T follicular helper cell (primary cell): ENCODE measurements at places on chromosomes 3 and 15.

- DNase-seq, result no peak
Observed at GRCh38 chr3:42706721-42707619, 4.4 kb upstream of the HHATL start.

DNA sequence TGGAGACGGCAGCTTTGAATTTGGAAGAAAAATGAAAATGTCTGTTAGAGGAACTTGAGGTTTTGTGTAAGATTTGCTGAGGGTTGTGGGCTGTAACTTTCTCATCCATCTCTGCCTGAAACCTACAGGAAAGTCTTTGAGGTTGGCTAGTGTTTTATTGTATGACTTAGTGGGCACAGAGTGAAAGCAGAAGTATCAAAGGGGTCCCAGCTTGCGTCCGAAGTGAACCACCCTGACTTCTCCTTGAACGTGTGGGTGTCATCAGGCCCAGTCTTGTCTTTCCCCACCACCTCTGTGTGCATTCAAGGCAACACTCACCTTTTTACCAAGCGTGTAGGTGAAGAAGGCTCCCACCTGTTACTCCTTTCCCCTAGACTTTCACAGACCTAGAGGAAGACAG, 682.1 kb upstream of the CFAP20DC start:
- DNase-seq, result no peak

GRCh38 chr3:39903253-39903652, 93.8 kb downstream of the MYRIP start:
- no peak for DNase-seq

DNA sequence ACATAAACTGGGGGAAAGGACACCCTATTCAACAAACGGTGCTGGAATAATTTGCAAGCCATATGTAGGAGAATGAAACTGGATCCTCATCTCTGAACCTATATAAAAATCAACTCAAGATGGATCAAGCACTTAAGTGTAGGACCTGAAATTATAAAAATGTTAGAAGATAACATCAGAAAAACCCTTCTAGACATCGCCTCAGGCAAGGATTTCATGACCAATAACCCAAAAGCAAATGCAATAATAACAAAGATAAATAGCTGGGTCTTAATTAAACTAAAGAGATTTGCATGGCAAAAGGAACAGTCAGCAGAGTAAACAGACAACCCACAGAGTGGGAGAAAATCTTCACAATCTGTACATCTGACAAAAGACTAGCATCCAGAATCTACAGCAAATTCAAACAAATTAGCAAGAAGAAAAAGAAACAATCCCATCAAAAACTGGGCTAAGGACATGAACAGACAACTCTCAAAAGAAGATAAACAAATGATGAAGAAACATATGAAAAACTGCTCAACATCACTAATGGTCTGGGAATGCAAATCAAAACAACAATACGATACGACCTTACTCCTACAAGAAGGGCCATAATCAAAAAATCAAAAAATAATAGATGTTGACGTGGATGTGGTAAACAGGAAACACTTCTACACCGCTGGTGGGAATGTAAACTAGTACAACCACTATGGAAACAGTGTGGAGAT, 408.7 kb downstream of the CNTN6 start:
- no peak for DNase-seq

DNA sequence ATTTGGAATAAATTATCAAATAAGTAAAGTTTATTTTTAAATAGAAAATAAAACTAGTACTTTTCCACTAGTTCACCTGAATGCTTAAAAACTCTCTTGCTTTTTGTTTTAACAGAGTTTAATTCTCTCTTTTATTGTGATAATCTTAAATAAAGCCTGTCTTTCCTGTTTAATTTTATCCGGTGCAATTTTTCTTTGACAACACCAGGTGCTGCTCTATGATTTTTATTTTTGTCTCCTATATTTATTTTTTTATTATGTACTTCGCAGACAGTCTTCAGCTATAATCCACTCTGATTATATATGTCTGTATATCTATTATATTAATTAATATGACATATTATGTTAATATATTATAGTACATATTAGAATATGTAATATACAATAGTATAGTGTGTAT, 1293.0 kb upstream of the EPHA6 start:
- no peak for DNase-seq

DNA sequence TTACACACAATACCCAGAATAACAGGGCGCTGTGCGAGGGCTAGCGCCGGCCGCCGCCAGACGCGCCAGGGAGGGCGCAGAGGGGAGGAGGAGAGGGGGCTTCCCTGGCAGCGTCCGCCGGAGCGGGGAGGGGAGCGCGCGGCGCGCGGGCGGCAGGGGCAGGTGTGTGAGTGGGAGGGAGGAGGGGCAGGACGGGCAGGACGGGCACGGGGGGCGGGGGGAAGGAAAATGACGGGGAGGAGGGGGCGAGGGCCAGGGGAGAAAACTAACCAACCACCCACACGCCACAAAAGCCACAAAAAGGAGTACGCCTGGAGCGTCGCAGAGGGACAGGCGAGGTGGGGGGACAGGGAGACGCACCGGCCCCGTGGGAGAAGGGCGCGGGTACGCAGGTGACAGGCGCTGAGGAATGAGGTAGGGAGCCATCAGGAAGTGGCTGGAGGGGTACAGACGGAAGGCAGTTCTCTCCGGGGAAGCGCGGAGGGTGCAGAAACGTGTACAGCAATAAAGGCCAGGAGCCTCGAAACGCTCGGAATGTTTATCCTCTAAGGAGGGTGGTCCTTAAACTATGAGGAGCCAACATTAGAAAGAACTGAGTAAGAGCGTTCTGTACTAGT, 610 bp upstream of the SATB1 start:
- peak; percentile 50 for DNase-seq

DNA sequence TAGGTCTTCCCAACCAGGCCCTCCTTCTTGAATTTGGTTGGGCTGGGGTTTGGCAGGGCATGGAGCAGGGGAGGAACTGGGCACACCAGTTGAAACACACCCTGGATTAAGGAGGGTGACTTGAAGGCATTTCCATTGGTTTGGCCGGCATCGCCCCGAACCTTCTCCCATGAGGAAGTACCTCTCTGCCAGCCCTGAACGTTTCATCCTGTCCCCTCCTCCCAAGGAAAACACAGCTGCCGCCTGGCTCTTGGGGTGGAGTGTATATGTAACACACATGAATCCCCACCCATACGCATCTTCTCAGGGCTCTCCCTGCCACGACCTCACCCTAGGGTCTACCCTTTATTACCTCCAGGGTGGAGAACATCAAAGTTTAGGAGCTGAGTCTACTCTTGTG, 14.6 kb downstream of the UBAP1L start:
- DNase-seq, result no peak
